ENCODE measurements at places on chromosomes 2 and 18. TPM values are rescaled to one million over a fixed set of nuclear protein-coding genes. Genes with fewer than 3 reads are reported as not detected.
A peak's percentile ranks its signal among the peaks of the same experiment; 100 is the strongest.

DNA sequence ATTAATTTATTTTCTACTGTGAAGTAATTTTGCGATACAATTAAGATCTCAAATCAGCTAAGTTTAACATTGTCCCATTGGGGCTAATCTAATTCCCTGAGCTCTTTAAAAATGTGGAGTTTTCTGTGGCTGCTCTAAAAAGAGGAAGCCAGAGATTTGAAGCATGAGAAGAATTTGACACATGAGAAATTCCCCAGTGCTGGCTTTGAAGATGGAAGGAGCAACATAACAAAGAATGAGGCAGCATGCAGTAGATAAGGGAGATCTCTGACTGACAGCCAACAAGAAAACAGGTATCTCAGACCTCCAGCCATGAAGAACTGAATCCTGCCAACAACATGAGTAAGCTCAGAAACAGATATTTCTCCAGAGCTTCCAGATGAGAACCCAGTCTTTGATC is 308.4 kb downstream of the ZNF804A start:
- no peak for DNase-seq

GRCh38 chr2:96109931-96110511 is 6.3 kb downstream of the ADRA2B start:
- DNase-seq, result no peak

DNA sequence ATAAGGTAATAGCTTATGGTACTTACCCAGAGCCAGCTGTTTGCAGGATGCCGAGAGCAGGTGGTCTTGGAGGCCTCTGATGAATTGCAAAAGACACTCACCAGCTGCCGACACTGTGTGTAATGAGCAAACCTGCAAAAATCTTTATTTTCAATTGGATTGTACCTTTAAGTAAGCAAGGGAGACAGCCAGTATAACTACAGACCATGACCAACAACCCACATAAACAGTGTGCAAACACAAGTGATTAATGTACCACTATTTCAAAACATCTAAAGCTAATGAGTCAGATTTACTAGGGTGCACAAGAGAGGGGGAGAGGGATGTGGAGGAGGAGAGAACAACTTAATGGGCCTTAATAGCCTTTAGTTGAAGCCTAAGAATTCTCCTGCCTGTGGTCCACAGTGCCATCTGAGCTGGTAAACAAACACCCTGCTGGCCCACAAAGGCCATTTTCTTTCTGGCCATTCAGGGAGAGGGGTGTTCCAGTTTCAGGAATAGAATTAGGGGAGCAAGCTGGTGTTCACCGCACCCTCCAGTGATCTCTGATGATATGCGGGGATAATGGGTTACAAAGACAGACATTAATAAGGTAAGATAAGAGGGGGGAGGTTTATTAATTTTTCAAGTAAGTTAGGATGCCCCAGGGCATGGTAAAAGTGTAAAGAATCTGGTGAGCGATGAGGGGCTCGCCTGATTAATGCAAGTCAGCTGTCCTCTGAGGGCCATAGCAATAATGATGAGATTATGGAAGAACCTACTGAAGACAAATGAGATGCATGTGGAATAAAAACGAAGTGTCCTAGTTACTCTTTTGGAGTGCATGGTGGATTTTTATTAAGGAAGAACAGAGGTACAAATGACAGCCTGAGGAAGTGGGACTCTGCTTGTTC is 196.4 kb downstream of the HRH4 start:
- DNase-seq, result peak; percentile 80

- DNase-seq, result no peak
Measured at GRCh38 chr18:7635948-7636347, 68.8 kb downstream of the PTPRM start.

DNA sequence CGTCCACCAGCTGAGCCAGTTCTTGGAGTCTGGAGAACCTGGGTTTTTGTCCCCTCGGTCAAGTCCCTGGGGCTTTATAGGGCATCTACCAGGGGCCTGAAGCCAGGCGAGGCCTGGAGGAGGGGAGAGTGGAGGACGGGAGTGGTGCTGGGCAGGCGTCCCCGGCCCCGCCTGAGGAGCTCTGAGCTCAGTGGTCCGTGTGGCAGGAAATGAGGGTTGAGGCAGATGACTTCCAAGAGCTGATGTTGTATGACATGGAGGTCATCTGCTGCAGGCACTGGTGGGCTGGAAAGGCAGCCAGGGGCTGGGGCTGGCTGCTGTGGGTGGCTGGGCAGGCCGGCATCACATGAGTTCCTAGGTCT is 118.5 kb upstream of the HS6ST1 start:
- no peak for DNase-seq

The CYS1 gene
- 2.5 TPM for polyA plus RNA-seq

DNA sequence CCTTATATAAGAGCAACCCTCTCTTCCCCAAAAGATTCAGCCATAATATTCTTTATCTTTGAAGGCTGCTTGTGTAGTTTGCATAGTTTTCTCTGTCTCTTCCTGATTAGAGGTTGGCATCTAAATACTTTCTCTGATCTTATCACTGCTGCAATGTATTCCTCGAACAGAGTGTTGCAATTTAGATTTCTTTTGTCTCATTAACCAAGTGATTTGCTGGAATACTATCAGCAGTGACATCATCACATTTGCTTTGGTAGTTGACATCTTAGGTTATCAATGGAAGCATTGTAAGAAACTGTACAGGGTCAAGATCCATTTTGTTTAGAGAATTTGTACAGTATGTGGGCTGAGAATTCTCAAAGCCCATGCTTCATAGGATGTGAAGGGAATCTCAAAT is 72.0 kb upstream of the NEUROD1 start:
- DNase-seq, result no peak

- no peak for DNase-seq
Measured at GRCh38 chr2:219475278-219475677, 23.4 kb upstream of the GMPPA start.

- no peak for DNase-seq
Measured at GRCh38 chr18:34838669-34839068, 128.6 kb downstream of the DTNA start.

The BOLL gene
- not detected for polyA plus RNA-seq

DNA sequence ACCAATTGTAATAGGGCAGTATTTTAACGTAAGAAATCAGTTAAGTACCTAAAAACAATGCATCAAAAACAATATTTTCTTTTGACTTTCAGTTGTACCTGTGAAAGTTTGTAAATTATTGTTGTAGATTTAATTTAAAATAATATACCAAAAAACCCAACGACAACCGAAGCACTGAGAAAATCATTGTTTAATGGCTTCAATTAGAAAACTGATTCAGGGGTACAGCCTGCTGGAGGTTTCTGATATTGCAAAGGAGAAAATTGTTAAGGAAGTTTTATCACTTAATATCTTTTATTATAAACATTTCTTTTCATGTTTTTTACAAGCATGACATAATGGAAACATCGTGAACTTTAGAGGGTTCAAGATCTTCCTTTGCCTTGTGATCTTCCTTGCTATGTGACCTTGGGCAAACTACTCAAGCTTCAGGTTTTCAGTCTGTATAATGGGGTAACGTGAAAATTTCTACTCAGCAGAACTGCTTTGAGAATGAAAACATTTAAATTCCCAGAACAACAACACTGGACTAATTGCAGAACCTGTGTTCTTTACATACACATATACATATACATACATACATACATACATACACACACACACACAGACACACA is 76.3 kb upstream of the GLS start:
- no peak for DNase-seq

The PSD4 gene
- 0.93 TPM for polyA plus RNA-seq

GRCh38 chr2:85114586-85115330 is 18.4 kb upstream of the TCF7L1 start:
- DNase-seq, result no peak

The FBLN7 gene
- 1.6 TPM for polyA plus RNA-seq

- no peak for DNase-seq
Measured at GRCh38 chr2:183242937-183243336, 118.7 kb downstream of the NUP35 start.

DNA sequence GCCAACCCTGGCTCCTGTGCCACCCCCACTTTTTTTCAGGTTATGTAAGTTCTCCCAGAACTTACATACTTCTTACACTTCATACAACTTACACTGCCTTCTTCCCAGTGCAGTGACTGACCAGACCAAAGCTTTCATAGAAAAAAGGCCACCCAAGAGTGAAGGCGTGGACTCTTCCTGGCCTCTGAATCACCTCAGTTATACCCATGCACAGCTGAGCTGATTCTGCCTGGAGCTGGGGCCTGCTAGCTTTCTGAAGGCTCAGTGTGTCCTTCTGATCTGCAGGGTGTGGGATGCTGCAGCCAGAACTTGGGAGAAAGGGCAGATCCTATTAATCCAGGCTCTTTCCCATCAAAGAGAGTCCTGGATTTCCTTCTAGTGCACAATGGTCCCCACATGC is 216.1 kb downstream of the TTC32 start:
- no peak for DNase-seq

- no peak for DNase-seq
Measured at GRCh38 chr18:55301824-55302166, 286.2 kb downstream of the TCF4 start.

GRCh38 chr2:1550658-1551316 is 137.5 kb downstream of the TPO start:
- DNase-seq, result no peak

All from BJ (cell line).